Activated CD4-positive, alpha-beta T cell treated with anti-CD3 and anti-CD28 coated beads for 24 hours (primary cell): ENCODE measurements at places on chromosomes 4 and X.

GRCh38 chr4:150855981-150856510 lies 159.0 kb downstream of the LRBA start:
- no peak for DNase-seq

DNA sequence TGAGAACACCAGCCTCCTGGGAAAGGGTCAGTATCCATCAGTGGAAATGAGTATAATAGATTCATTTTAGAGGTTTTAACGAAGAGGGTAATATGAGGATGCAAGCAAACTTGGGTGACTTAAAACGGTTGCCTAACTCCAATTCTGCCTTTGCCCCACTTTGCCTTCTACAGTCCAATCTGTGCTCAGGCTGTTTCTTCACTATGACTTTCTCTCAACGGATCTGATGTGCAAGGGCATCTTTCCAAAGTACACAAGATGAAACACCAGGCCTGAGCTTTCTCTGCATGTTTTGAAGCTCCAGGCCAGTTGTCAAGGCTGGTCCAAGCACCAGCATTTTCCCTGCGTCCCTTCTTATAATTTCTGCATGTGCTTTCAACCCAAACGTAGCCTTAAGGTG lies 68.0 kb upstream of the TMEM164 start:
- DNase-seq = no peak

- DNase-seq = no peak
Observed at GRCh38 chrX:6291444-6291843, 62.8 kb upstream of the NLGN4X start.

- DNase-seq = no peak
Observed at GRCh38 chrX:3548765-3549391, 164.6 kb downstream of the PRKX start.

DNA sequence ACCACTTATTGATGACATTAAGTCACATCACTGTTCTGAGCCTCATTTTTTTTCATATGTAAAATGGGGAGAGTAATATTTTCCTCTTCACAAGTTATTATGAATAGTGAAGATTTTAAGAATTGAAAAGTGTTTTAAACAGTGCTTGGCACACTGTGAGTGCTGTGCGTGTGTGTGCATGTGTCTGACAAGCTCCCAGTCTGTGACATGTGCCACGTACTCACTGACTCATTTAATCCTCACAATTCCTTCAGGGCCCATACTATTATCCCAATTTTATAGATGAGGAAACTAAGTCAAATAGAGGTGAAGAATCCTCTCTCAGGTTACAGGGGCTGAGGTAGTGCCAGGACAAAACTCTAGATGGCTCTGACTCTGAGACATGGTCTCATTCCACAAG lies 114.1 kb upstream of the NWD2 start:
- no peak for DNase-seq

DNA sequence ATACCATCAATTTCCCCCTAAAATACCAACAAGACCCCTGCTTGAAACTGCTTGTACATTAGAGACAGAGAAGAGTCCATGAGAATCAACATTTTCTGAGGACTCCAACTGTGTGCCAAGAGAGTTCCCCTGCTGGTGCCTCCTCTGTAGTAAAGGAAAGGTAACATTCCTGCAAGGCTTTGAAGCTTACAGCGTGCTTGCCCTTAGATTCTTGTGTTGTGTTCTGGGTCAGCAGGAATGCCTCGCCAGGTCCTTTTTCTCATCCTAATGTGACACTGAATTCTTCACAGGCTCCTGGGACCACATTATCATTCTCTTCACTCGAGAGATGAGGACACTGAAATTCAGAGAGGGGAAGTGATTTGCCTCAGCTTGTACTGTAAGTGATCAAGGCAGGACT lies 9.7 kb upstream of the EOLA2 start:
- DNase-seq = no peak

GRCh38 chrX:134364711-134365110 lies 95.3 kb upstream of the HPRT1 start:
- DNase-seq = no peak

DNA sequence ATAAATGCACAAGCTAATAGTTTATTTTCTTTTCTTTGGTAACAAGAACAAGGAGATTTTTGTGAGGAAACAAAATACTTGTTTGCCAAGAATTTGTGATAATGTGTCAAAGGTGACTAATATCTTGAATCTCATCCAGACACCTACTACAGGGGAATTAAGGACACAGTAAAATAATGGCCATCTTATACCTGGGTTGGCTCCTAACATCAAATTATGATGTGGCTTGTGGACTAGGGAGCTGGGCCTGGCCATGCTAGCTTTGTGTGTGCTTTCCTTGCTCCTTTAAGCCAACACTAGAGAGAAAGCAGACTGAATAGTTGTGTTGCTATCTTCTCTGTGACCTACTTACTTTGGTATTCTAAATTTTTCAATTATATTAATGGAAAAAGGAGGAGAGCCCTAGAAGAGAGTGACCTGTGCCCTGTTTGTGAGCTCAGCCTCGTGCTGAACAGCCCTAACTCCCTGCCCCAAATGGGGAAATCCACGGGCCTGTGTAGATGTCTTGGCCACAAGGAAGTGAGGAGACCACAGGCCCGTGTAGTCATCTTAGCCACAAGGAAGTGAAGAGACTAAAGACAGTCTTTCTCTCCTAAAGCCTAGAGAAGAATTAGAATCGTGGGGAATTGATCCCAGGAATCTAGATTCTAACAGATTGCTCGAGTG lies 23.3 kb downstream of the ARHGAP24 start:
- DNase-seq = no peak

GRCh38 chrX:67651437-67652142 lies 107.8 kb downstream of the AR start:
- DNase-seq = no peak

GRCh38 chr4:187027272-187027671 lies 303.6 kb upstream of the FAT1 start:
- DNase-seq = no peak

DNA sequence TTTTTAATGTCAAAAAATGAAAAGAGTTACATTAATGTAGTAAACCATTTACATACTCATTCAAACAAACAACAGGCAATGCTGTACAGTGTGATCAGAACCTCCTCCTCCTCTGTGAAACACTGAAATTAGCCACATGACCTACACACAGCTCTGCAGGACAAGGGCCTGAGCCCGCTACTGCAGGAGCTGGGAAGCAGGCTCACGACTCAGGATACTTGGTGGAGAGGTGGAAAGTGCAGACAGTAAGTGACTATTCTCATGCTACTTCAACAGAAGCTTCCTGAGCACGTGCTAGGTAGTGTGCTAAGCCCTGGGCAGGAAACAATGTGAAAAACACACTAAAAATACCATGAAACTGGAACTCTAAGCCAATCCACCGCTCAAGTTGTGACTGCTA lies 56.8 kb downstream of the TAPT1 start:
- no peak for DNase-seq

- no peak for DNase-seq
Observed at GRCh38 chr4:57068237-57068981, 41.8 kb downstream of the IGFBP7 start.
